ENCODE measurements at places on chromosomes 1 and 21.

GRCh38 chr1:66342707-66343106, 191.2 kb upstream of the SGIP1 start:
- no peak for DNase-seq

DNA sequence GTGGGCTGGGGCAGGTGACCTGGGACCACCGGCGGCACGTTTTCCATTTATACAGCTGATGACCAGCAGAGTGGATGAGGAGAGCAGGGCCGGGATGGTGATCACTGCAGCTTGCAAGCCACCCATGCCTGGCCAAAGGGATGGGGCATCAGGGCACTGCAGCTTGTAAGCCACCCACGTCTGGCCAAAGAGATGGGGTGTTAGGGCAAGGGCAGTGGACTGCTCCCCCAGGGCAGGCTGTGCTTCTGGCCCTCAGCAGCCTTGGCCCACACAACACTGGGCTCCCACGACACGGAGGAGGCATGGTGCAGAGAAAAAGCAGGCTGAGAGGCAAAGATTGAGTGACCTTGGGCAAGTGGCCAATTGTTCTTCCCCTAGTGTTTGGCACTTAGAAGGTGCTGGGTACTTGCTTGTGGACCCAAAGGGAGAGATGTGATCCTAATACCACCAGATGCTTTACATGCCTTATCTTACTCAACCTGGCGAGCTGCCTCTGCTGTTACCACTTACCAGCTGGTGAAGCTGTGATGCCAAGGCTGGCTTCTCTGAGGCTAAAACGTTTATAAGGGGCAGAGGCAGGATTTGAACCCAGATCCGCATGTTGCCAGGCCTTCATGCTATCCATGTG, 48.3 kb downstream of the TRIM62 start:
- DNase-seq, result no peak

- no peak for DNase-seq
Observed at GRCh38 chr1:2214541-2215241, 13.4 kb upstream of the SKI start.

DNA sequence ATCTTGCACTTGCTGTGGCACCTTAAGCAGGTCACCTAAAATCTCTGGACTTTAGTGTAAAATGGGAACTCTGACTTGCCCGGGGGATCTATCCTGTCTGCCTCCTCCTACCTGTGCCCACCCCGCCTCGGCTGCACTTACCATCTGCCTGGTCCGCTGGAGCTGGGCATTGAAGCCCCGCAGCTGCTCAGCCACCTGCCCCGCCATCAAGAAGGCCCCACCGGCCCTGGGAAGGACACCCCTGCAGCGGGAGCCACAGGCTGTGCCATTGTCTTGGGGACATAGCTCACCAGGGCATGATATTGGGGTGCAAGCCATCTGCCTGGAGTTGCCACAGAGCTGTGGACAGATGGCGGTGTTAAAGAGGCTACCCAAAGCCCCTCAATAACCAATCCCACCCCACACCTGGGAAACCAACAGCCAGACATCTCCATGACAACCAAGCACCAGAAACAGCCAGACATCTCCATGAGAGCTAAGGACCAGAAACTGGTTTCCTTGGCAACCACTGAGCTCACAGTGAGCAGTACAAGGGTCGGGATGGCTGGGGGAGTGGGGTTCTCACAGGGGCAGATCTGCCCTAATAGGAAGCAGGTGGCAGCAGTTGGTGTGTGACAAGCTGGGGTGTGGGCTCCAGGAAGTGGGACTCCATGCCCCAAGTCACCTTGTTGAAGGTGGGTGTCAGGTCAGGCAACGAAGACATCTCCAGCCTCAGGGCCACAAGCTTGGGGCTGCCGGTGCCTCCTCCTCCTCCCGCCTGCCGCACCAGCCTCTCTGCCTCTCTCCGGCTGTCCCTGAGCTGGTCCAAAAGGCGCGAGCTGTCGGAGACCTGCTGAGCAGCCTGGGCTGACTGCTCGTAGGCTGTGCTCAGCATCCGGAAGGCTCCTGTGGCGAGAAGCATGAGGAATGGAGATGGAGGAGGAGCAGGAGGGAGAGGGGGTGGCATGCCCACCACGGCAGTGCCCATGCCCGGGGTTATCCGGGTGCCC, 29.1 kb downstream of the LAMB3 start:
- no peak for DNase-seq

DNA sequence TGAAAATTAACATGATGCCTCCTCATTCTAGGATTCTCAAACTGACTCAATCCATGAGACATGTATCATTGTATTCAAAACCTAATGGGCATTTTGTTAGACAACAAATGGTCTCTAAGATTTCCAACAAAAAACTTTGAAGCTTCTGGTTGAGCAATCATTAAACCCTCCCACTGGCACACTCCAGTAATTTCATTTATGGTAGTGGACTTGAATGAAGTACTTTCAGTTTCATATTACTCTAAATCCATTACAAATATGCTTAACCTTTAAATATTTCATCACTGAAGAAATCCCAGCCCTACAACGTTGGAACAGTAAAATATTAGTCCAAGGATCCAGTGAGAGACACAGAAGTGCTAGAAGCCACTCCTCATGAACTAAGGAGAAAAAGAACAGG, 43.5 kb downstream of the GBP6 start:
- peak; percentile 34 for DNase-seq

GRCh38 chr1:23018661-23019093, 591 bp upstream of the KDM1A start:
- peak; percentile 86 for DNase-seq

DNA sequence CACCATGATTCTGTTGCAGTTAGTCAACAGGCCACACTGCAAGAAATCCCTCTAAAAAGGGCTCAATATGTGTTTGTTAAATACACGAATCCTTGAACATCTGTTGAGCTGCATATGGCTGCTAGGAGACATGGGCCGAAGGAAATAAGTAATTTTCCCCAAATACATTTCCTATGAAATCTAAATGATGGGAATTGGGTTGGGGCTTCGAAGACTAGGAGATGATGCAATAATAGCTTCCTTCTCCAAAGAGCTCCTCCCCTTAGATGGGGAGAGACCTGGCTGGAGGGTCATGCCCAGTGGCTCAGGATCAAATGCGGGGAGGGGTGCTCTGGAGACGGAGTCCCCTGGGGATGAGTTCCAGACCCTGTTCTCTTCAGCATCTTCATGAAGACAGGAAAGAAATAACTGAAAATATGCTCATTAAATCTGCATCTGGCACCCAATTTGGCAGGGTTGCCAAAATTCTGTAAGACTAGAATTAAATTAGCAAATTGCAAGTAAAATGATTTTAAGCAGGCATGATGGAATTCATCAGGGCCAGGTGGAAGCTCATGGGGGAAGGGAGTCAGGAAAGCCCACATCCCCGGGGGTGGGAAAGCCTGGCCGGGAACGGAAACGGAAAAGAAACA, 165.0 kb upstream of the EDN2 start:
- DNase-seq, result no peak

- DNase-seq, result no peak
Observed at GRCh38 chr1:183590244-183591191, at the start of gene NCF2. NCF2 (minus strand) TSS chr1:183590459; CDS start chr1:183590329, 130 bp downstream.
